ENCODE measurements at places on chromosomes 16 and 17.
A peak's percentile ranks its signal among the peaks of the same experiment; 100 is the strongest.

GRCh38 chr16:56933828-56934598 is 2.1 kb downstream of the HERPUD1 start:
- no peak for DNase-seq

- DNase-seq: no peak
These were observed 2.3 kb downstream of the RPRML start for GRCh38 chr17:46976626-46977270.

DNA sequence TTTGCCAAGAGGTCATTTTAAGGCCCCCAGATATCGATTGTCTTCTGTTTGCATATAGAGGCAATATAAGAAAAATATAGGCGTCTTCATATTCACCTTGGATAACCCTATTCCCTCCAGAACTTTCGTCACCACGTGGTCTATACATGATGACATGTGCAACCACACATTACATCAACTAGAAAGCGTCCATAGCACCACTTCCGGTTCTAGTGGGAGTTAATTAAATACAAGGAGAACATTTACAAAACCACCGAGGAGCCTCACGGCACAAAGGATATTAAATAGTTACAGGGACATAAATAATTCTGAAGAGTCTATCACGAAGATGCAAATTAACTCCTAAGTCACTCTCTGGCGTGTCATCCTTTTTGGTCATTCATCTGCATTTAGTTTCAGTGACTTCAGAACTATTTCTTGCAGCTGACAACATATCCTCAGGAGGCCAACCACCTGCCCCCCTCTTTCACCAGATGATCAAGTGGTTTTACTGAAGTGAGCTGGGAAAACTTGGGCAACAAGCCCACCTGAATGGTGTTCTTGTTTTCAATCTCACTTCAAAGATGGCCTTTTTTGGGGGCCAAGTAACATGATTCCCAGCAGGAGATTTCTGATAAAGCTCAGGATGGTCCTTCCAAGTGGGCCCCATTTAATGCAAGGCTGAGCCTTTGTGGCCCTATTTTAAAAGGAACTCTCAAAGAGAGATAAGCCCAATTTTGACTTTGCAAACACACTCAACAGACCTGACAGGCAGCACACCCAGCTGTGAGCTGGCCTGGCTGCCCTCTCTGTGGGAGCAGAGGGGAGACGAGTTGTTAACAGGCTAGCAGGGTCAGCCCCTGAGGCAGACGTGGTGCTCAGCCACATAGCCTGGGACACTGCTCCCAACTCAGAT is 15.3 kb downstream of the CMTM3 start:
- DNase-seq: no peak

GRCh38 chr16:87661561-87661960 is 59.3 kb downstream of the JPH3 start:
- no peak for DNase-seq

DNA sequence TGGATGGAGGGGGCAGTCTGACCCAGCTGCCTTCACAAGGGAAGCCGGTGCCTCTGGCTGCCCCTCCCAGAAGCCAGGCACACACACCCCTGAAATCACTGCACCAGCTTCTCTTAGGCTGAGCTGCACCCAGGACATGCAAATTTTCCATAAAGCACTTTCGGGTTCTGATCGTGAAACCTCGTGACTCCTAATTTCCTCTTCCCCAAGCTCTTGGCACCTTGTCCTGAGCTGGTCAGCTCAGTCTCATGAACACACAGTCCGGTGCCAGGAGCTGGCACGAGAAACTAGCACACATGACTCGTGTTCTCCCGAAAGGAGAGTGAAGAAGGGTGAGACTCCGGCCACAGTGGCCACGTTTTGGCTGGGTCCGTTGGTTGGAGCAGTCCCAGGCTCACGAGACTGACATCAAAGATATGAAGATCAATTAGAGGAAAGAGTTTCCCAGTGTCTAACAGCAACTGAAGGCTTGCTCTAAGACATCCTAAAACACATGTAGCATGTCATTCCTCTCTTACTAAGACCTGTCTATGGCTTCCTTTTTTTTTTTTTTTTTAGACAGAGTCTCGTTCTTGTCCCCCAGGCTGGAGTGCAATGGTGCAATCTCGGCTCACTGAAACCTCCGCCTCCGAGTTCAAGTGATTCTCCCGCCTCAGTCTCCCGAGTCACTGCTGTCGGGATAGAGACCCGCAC is 9.2 kb upstream of the ABR start:
- no peak for DNase-seq

DNA sequence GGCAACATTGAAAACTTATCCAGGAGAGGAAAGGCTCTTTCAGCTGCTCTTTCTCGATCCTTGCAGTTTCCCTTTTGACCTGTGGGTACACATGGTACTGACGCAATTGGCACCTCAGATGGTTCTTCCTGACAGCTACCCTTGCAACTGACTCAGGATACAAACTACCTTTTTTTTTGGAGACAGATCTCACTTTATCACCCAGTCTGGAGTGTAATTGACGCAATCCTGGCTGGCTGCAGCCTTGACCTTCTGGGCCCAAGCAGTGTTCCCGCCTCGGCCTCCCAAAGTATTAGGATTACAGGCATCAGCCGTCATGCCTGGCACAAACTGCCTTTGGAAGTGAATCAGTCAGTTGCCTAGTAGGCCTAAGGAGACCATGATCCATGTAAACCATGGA is 607.2 kb downstream of the WWOX start:
- DNase-seq: no peak

DNA sequence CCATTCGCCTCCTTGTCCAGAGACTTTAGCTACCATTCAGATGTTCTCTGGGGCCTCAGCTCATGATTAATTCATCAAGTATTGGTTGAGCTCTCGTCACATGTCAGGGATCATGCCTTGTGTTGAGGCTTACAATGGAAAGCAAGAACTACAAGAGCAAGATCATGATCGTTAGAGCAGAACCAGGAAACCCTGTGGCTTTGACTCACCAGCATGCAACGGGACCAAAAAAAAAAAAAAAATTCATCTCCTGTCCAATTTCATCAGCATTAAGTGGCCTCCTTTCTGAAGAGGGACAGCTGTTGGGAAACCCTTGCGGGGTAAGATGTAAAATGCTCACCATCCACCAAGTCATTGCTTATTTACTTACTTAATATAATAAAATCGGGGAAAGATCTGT is 12.1 kb upstream of the USP10 start:
- no peak for DNase-seq

DNA sequence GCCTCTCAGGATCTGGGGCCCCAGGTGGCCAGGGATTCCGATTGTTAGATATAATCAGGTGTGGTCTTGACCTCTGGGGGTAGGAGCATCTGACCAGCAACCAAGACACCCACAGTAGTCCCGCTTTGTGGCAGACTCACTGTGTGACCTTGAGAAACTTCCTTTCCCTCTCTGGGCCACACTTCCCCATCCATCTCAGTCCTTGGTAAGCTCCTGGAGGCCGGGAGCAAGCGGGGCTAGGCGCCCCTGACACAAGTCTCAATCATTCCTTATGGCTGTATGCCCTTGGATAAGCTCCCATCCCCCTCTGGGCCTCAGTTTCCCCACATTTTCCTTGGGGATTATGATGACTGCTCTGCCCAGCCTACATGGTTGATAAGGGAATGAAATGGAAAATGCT is 21.3 kb downstream of the CPNE2 start:
- DNase-seq: no peak

GRCh38 chr16:19344980-19345379 is 59.4 kb downstream of the CLEC19A start:
- DNase-seq: no peak

- no peak for DNase-seq
These were observed 120.3 kb upstream of the CRHR1 start for GRCh38 chr17:45663772-45664171.

DNA sequence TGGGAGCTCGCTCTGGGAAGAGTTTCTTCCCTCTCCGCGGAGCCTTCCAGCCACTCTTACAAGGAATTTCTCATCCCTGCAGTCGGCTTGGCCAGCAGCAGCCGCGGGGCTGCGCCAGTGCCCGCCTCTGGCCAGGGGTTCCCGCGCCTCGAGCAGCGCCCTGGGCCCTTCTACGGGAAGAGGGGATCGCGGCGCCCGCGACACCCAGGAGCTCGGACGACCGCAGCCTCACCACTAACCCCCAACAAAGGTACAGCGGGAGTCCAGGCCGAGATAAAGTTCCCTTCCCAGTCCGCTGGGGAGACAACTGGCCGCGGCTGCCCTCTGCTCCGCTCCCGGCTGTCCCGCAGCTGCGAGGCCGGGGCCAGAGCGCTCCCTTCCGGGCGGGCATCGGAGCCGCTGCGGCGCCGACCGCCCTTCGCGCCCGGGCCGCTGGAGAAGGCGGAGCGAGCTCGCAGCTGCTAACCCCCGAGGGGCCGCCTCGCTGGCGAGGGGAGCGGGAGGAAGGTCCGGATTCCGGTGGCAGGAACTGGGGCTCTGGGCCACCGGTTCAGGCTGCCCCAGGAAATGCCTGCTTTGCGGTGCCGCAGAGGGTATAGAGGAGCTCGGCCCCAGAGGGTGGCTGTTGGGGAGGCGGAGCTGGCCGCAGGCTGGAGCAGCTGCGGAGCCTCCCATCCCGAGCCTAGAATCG is 3.6 kb upstream of the HS3ST3B1 start:
- no peak for DNase-seq

- no peak for DNase-seq
These were observed 190.1 kb downstream of the CCDC182 start for GRCh38 chr17:57554826-57555635.

DNA sequence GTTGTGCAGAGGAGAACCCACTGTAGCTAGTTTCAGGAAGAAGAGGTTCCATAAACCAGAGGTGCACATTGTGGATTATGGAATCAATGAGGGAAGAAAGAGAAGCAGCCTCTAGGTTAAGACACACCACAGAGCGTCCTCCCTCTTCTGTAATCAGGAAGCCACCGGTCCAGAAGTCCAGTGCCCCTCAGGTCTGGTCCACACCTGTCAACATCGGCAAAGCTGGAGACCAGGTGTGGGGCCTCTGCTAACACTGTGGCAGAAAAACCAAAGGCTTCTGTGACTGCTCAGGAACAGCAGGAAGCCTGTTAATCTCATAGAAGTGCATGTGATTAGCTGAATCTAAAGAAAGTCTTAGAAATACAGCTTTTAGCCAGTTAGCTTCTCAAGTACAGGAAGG is 23.3 kb downstream of the LIMD2 start:
- no peak for DNase-seq

- DNase-seq: no peak
These were observed 1.1 kb upstream of the PPL start for GRCh38 chr16:4937782-4938682.

DNA sequence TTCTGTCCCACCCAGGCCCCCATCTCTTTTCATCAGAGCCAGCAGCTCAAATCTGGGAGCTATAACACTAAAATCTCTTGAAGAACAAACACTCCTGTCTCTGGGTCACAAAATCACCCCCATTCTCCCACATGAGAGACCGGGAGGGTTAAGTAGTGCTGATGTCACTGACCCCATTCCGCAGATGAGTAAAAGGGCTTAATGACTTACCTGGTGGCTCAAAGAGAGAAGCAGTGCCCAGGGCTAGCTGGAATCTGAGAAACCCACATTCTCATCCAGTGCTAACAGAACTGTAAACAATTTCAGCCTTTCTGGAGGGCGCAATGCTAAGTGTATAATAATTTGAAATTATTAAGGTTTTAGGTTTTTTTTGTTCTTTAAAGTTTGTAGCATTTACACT is 26.3 kb upstream of the LHX1 start:
- no peak for DNase-seq

- DNase-seq: no peak
These were observed 57.3 kb downstream of the AXIN2 start for GRCh38 chr17:65504141-65504540.

DNA sequence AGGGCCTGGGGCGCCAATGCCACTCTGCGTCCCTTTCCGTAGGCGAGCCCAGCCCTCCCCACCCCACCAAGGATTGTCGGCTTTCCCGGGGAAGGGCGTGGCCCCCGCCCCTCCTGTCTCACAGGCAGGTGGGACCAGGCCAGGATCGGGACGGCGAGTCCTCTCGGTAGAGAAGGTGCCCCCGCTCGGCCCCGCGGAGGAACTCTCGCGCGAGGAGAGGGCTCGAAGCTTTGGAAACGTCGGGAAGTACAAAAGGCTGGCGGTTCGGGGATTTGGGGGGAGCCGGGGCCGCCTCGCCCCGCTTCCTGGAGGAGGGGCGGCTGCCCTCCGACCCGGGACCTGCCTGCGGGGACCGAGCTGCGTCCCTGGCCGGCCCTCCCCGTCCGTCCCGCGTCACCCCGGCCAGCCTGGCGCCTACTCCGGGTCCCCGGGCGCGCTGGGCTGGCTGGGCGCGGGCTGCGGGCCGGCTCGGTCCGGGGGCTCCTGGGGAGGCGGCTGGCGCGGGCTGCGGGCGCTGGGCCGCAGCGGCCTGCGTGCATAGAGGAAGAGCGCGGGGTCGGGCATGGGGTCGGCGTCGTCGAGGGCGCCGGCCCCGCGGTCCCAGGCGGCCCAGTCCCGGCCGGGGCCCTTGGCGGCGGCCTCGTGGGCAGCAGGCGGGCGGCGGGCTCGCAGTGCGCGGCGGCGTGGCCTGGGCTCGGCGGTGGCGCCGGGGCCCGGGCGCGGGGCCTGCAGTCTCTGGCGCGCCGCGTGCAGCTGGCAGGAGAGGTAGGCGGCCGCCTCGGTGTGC is 12.6 kb upstream of the CLUH start:
- no peak for DNase-seq

GRCh38 chr17:50853781-50854180 is 12.4 kb downstream of the TOB1 start:
- DNase-seq: peak; percentile 49

DNA sequence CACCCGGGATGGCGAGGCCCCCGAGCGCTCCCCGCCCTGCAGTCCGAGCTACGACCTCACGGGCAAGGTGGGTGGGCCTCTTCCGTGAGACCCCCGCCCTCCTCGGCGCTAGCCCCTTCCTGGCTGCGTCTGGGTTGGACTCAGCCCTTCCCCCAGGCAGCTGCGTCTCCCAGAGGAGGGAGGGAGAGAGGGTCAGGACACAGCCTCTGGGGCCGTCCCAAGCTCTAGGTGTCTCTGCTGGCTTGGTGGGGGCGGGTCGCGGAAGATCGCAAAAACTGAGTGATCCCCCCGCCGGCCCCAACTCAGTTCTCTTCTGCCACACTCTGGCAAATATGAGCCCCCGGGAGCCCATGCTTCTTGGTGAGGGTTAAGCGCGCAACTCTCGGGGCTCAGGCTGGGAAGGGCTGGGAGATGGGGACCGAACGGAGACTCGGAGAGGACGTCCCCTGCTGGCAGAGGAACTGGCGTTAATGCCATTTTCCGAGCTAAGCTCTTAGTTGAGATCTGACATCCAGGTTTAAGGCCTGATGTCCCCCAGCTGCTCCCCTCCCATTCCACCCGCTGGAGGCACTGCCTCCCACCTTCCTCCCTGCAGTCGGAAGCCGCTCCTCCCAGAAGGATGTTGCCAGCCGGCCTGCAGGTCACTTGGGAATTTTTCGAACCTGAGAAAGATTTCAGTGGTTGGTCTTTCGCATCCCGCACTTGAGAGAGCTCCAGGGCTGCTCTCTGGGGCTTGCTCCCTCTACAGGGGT is 419 bp downstream of the RAB37 start:
- no peak for DNase-seq

DNA sequence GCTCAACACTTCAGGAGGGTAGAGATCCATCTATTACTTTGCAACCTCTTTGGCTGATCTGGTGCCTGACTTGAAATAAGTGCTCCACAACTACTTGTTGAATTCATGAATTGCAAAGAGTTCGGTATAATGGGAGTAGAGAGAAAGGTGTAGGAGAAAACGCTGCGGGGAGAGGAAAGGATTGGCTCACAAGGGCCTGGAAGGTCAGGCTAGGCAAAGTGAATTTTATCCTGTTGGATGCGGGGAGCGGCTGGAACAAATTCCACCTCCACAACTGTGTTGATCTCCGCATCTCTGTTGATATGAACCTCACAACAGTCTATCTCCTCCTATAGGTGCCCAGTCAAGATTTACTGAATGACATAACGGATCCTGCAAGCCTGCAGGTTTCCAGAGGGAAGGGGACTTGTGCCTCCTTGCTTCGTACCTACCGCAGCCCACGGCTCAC is 684 bp downstream of the SLX4 start:
- DNase-seq: no peak

GRCh38 chr17:66953630-66954020 is 10.9 kb upstream of the CACNG4 start:
- no peak for DNase-seq
